WERI-Rb-1 (cell line): ENCODE measurements at places on chromosomes 11 and 22.

GRCh38 chr11:123054301-123055065 lies 7.5 kb downstream of the HSPA8 start:
- peak; percentile 23 for DNase-seq

- no peak for DNase-seq
These were observed 190.9 kb downstream of the CADM1 start for GRCh38 chr11:115313224-115313838.

DNA sequence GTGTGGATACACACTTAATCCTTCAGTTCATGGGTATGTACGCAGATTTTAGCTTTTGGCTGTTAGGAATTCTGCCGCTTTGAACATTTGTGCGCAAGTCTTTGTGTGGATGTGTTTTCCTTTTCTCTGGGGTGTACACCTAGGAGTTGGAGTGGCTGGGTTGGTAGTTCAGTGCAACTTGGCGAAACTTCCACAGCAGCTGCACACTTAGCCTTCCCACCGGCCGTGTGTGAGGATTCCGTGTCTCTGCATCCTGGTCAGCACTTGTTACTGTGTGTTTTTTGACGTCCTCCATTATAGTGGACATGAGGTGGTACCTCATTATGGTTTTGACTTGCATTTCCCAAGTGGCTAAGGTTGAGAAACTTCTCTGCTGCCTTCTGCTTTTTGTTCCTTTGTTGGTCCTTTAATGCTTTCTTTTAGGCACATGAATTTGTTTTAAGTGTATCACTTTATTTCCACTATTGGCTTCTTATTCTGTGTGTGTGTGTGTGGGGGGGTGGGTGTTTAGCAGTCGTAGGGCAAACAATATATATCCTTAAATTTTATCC lies 72.1 kb upstream of the SLC25A18 start:
- no peak for DNase-seq

GRCh38 chr11:124934862-124935547 lies 842 bp downstream of the HEPACAM start:
- no peak for DNase-seq

GRCh38 chr11:132249256-132249655 lies 878.8 kb downstream of the NTM start:
- DNase-seq = no peak
